ENCODE measurements at places on chromosomes 16 and 17.

GRCh38 chr17:57400648-57401047, 144.3 kb downstream of the MSI2 start:
- DNase-seq = no peak

DNA sequence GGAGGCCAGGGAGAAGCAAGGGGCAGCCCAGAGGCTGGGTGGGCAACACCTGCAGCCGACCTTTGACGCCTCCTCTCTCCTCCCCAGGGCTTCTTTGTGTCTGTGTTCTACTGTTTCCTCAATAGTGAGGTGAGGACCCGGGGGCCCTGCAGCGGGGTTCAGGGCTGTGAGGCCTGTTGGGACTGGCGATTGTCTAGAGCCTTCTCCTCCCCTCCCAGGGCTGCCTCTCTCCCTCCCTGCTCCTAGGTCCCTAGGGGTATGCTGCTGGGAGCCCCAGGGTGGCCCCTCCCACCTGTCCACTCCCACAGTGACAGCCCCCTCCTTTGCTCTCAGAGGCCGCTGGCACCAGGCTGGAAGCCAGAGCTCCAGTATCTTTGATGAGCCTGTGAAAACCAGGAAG, 10.8 kb upstream of the SPPL2C start:
- DNase-seq = no peak

- no peak for DNase-seq
These were observed 26.5 kb upstream of the PPM1D start for GRCh38 chr17:60573236-60574051.

DNA sequence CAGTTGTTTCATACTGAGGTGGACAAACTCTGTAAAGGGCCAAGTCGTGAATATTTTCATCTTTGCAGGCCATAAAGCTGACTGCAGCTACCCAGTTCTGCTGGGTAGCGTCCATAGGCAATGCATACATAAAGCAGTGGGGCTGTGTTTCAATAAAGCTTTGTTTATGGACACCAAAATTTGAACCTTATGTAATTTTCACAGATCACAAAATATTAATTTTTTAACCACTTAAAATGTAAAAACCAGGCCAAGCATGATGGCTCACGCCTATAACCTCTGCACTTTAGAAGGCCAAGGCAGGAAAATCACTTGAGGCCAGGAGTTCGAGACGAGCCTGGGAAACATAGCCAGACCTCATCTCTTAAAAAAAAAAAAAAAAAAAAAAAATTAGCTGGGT, 148.0 kb downstream of the CCDC182 start:
- DNase-seq = no peak

- peak; percentile 47 for DNase-seq
These were observed 24.2 kb upstream of the KRT17 start for GRCh38 chr17:41648411-41649195.

DNA sequence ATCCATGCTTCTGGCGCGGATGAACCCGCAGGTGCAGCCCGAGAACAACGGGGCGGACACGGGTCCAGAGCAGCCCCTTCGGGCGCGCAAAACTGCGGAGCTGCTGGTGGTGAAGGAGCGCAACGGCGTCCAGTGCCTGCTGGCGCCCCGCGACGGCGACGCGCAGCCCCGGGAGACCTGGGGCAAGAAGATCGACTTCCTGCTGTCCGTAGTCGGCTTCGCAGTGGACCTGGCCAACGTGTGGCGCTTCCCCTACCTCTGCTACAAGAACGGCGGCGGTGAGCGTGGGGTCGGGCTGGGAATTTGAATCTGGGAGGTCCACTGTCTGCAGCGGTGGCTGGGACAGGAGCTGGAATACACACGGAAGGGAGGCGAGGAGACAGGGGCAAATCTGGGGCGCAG, 904 bp downstream of the SLC6A2 start:
- DNase-seq = no peak

- DNase-seq = peak; percentile 8
These were observed 4.7 kb downstream of the ZPBP2 start for GRCh38 chr17:39872751-39873150.

- DNase-seq = no peak
These were observed 39.7 kb upstream of the IRX3 start for GRCh38 chr16:54326266-54326662.

DNA sequence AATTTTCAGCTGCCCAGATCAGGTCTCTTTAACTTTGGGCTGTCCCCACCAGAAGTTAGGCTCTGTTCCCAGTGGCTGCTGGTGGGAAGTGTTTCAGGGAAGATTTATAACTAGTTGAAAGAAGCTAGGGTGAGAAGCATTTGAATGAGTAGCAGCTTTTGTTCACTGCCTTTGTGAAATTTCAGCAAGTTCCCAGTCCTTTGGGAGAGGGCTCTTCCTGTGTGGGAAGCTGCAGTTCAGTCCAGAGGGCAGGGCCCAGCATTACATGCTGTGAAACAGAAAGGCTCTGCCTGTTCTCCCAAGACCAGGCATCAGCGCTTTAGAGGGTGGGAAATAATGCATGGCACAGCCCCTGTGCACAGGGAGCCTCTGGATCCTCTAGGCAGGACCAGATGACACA, 17.8 kb downstream of the PROCA1 start:
- DNase-seq = no peak

DNA sequence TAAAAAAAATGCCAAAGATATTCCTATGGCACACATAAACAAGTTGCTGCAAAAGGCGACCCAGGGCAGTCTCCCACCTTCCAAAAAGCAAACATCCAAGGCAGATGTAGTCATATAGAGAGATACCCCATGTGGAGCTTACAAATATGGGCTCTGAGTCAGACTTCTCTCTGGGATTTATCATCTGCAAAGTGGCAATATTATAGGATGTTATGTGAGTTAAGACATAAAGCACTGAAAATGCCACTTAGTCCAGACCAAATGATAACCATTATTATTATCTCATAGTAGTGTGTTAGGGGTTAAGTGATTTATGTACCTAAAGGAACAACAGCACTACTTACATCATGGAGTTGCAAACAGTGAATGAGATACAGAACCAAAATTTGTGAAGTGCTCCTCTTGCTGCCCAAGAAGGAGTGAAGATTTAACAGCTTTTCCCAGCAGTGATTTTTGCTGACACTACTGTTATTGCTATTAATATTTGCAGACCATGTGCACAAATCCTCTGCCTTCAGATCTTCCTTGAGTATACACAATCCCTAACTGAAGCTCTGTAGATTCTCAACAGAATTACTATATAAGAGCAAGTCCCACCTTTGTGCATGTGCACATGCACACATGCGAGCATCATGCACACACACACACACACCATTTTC, 560.0 kb upstream of the SALL1 start:
- no peak for DNase-seq

- DNase-seq = no peak
These were observed 47.5 kb upstream of the ENDOV start for GRCh38 chr17:80367503-80367902.

GRCh38 chr17:46197530-46197929, 4.3 kb upstream of the KANSL1 start:
- no peak for DNase-seq

- DNase-seq = no peak
These were observed 107.1 kb upstream of the KCNJ16 start for GRCh38 chr17:69967910-69968411.
